ENCODE measurements at places on chromosomes 6 and 20. TPM values are rescaled to one million over a fixed set of nuclear protein-coding genes. Genes with fewer than 3 reads are reported as not detected.

The C6orf58 gene
- total RNA-seq: not detected

The IYD gene
- not detected for total RNA-seq

The TNNC2 gene
- not detected for total RNA-seq

The SRXN1 gene
- 221 TPM for total RNA-seq

The PPP1R16B gene
- 0.15 TPM for total RNA-seq

The RAD21L1 gene
- not detected for total RNA-seq

The RAB23 gene
- 7.1 TPM for total RNA-seq

All from A549 treated with Mapracorat at 1 μM for 4 hours (cell line).